ENCODE measurements at places on chromosomes 7 and 10.

- DNase-seq = no peak
Measured at GRCh38 chr10:6170638-6171037, 32.1 kb upstream of the PFKFB3 start.

DNA sequence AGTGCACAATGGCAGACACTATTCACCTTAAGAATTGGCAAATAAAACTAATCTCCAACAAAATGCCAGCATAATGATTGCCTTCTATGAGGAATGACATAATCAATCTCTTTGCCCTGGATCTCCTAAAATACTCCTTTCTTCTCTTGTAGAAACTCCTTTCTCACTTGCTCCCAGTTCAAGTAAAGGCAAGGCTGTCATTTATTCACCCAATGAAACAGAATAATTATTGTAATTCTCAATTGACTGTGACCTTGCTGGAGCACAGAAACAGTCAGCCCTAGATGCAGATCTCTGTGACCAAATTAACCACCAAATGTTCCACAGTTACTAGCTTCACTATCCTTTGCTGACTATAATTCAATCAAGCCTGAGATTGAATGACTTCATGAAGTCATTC is 99.3 kb downstream of the SEMA3C start:
- DNase-seq = no peak

GRCh38 chr10:131930586-131931330 is 29.9 kb downstream of the PPP2R2D start:
- DNase-seq = no peak

DNA sequence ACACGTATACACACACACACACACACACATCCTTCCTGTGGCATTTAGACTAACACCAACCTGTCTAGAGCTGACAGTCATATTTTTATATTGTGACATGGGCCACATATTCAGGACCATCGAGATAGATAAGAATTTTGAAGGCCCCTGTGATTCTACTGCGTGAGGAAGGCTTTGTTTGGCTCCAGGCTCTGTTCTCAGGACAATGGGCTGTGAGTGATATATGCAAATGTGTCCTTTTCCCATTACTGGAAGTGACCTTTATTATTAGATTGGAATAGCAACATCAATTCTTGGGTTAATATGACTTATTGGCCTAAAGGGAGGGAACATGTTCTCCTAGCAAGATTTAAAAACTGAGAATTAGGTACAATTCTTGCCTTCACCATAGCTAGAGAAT is 156.1 kb downstream of the SPAG6 start:
- DNase-seq = no peak

DNA sequence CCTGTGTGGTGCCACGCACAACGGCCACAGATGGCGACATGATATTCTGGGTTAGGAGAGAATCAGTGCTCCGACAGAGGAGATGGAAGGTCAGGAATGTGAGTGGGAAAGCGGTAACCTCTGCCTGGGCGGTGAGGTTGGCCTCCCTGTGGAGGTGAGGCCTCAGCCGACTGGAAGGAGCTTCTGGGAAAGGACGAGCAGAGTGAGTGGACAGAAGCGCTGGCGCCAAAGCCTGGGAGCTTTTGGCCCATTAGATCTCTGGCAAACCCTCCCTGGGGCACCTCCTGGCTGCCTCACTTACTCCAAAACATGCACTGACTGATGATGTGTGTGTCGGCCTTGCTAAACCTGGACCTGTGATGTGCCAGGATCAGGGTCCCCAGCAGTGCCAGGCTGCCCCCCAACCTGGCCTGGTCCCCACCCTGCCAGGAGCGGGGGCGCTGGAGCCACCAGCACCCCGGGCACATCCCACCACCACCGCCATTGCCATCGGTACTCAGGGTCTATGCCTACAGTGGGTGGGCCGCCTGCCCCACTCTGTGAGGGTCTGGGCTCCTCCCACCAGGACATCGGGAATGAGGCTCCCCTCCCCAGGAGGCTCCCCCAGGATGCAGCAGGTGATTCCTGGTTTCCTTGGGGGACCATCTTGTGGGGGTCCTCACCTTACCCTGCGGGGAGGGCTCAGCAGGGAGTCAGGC is 51.0 kb downstream of the RASGEF1A start:
- no peak for DNase-seq

DNA sequence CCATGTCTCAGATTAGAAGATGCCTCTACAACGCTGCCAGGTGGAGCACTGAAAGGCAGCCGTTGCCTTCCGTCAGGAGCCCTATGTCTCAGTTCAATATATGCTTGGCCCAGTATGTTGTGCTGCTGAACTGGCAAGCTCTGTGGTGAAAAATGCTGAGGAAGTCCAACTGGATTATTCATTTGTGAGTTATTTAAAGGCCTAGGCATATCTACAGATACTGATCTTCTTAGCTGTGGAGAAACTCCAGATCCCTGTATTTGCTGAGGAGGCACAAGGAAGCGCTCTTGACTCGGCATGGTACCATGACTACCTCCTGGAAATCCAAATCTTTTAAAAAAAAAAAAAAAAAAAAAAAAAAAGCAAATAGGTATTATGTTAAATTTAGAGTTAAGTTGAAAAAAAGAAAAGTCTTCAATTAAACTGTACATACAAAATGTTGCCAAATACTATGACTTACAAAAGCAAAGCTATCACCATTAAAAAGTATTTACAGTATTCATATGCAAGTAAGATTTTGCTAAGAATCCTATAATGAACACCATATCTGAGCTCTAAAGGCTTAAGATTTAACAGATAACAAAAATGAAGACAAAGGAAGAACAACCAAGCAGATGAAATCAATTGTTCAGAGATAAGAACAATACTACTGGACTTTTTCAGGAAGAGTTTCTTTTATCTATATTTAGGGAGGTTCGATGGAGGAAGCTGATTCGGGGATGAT is 152.4 kb downstream of the GALNT11 start:
- no peak for DNase-seq

DNA sequence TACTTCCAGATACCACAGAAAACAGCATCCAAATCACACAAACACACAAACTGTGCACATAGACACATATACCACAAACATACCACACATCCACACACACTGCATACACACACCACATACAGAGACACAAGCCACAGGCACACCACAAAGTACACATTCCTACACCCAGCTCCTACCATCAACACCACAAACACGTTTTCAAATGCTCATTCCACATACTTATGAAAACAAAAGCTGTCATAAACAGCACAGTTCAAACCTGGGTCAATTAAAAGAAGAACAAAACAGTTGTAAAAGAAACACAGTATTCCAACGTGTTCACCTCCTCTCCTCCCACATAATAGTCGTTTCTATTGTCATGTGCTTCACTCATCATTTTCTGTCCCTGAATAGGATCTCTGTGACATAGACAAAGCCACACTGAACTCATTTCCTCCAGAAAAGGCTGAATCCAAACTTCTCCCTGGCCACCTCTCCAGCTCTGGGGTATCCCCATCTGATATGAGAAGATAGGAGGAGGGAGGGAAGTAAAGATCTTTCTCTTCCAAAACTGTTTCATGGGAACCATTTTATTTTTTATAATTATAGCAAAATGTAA is 89.2 kb downstream of the CXCL12 start:
- DNase-seq = no peak

- no peak for DNase-seq
Measured at GRCh38 chr10:42637142-42637541, 1.2 kb downstream of the ZNF33B start.

DNA sequence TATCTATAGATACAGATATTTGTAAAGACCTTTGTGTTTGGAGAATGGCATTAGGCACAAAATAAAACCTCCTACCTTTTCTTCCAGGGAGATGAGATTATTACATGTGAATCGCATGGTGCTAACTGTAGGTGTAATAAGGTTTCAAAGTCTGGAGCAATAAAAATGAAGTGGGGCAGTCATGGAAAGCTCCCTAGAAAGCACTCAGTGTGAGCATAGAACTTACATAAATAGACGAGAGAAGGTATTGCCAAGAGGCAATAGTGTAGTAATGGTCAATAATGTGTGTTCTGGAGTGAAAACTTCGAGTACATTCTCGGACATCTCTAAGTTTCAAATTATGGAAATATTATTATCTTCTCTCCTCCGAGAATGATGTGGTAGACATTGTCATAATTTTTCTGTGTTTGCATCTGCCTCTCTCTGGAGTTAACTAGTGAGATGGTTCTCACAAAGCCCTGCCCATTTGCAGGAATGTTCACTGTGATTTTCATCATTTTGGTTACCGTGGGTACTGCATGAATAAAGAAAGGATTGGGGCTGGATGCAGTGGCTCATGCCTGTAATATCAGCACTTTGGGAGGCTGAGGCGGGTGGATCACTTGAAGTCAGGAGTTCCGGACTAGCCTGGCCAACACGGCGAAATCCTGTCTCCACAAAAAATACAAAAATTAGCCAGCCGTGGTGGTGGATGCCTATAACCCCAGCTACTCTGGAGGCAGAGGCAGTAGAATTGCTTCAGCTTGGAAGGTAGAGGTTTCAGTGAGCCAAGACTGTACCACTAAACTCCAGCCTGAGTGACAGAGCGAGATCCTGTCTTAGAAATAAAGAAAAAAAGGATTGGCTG is 10.6 kb downstream of the VIM start:
- no peak for DNase-seq

- DNase-seq = no peak
Measured at GRCh38 chr7:28001896-28002295, 178.7 kb downstream of the JAZF1 start.

DNA sequence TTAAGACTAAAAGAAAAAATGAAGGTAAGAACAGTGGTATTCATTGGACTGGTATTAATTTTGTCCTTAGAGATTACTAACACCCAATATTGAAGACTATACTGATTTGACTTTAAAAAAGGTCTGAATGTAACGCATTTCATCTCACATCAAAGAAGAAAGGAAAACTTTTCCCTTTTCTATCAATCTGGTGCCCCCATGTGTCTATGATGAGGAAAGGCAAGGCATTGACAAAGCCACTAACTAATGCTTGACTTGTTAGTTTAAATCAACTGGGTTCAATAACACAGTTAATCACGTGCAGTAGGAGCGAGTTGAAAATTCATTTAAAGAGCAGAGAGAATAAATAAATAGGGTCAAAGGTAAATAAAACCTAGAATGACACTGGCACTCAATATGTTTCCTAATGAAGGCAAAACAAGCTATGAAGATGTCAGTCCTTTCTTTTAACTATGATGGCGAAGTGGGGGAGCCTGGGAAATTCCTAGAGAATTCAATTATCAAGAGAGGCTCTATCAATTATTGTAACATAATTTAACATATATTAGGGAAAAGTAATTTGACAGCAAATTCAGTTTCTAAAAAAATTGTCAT is 180.9 kb downstream of the ANK3 start:
- DNase-seq = no peak

- no peak for DNase-seq
Measured at GRCh38 chr7:151207315-151207714, 3.0 kb downstream of the H2BK1 start.

Measured in thoracic aorta (tissue), 2 donors.